ENCODE measurements at places on chromosomes 16 and 17.

GRCh38 chr16:22937169-22937568 lies 123.2 kb downstream of the HS3ST2 start:
- no peak for ATAC-seq

- ATAC-seq, result no peak
Measured at GRCh38 chr17:60049936-60050335, 28.8 kb downstream of the HEATR6 start.

DNA sequence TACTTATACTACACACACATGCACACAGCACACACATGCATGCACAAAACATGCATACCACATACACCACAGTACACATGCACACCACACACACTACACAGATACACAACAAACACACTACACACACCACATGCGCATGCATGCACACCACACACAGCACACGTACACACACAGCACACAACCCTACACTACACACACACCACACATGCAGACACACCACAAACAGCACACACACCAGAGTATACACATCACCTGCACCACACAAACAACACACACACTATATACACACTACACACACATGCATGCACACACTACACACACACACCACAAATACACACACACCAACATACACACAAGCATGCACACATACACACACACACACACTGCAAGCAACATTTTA lies 166.8 kb downstream of the AHSP start:
- no peak for ATAC-seq

DNA sequence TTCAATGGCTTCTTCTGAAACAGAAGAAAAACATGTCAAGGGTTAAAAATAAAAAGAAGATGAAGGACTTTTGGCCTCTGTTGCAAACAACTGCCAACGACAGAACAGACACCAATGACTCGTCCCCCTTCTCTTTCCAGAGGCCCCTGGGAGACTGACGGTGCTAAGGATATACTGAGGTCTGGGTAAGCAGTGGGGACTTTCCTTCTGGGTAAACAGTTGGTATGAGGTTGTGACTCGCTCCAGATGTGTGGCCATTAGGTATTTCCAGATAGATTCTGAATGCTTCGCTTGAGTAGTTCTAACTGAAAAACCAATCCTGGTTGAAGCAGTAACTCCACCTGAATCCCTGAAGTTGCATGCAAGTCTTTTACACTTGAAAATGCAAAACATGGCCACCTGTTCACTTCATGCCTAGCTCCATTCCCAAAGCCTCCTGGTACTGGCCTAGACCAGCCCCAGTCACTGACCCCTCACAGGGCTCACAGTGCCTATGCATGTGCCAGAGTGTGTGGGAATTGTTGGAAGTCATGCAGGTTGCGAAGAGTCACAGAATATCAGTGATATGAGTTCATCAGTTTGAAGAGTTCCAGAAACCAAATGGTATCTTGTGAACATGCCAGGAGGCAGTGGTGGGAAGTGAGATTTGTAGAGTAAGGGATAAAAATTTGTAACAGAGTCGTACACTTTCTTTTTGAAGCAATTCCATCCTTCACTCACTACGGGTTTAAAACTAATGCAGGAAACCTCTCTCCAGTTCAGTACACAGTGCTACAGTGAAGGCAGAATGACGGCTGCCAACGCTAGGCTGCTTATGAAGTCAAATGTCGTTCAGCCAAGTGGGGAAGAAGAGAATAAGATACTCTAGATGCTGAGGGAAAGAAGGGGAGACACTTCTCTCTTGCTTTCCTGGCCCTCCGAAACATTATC lies 217.8 kb downstream of the ZFHX3 start:
- no peak for ATAC-seq

DNA sequence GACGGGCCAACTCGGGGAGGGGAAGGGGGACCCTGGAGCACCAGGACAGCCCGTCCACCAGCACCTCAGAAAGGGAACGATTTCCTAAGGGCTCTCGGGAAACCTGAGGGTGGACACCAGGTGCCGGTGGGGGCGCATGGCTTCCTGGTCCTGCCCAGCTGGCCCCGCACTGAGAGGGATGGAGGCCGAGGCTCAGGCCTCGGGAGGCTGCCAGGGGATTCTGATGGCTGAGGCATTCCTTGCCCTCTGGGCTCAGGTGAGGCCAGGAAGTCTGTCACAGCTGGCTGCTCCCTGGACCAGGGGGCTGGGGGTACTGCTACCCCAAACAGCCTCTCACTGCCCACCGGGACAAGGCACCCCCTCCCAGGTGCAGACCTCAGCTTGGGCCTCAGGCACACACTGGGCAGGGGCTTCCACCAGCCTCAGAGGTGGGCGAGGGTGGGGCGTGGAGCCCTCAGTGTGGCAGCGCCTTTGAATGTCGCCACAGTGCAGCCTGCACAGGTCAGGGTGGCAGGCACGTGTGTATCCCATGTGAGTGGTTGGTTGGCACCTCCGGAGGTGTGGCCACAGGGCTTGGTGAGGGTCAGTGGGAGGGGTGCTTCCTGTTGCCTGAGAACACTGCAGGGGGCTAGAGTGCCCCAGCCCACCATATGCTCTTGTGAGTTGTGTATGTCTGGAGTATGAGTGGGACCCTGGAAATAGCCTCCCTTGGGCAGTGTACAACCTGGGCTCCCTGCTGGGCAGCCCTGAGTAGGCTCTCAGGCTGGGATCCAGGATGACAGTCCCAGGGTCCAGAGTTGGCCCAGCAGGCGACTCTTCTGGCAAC lies 3.9 kb upstream of the FSCN2 start:
- no peak for ATAC-seq

- ATAC-seq, result no peak
Measured at GRCh38 chr17:77798031-77798430, 160.5 kb upstream of the TNRC6C start.

- ATAC-seq, result no peak
Measured at GRCh38 chr17:35695613-35696012, 35.8 kb upstream of the RASL10B start.

DNA sequence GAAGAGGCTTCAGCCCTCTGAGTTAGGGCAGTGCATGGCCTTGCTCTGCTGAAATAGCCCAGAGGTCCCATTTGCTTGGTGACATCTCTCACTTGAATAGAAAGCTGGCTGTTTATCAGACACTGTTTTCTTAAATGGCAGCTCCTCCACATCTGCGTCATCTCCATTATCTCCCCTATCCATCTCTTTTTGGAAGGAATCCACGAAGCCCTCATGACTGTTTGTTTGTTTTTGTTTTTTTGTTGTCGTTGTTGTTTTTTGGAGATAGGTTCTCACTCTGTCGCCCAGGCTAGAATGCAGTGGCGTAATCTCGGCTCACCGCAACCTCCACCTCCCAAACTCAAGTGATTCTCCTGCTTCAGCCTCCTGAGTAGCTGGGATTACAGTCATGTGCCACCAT lies 16.6 kb downstream of the NAA60 start:
- no peak for ATAC-seq

DNA sequence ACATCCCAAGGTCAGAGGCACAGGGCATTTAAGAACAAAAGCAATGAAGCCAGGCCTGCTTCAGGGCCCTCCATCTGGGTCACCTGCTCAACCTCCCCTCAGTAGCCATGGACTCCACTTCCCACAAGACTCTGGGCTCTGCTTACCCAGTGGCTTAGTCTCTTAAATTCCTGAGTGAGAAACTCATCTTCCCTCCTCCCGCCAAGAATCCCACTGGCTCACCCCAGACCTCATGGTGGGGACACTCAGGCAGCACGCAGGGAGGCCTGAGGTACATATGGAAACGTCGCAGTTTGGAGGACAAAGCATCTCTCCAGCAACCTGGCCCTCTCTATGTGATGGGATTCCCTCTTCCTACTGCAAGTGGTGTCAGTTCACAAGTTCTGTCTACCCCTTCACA lies 326.7 kb upstream of the CDH5 start:
- ATAC-seq, result no peak

- ATAC-seq, result no peak
Measured at GRCh38 chr16:67552476-67552875, 9.8 kb upstream of the CTCF start.

GRCh38 chr17:4448197-4448980 lies 14.6 kb downstream of the SPNS3 start:
- ATAC-seq, result no peak

DNA sequence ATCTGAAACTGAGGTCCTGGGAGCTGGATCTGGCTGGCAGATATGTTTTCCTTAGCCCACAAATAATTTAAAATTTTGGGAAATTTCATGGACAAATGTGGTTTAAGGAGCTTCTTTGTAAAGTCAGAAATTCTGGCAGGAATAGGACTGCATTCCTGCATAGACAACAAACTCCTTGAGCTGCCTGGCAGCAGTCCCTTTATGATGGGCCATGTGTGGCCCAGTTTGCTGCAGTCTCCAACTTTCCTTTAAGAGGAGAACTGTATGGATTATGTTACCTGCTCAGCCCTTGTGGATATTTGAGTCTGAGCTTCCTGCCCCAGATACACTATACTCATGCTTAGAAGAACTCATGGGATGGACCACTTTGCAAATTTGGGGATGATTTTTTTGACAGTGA lies 48.5 kb upstream of the HS3ST2 start:
- ATAC-seq, result no peak

DNA sequence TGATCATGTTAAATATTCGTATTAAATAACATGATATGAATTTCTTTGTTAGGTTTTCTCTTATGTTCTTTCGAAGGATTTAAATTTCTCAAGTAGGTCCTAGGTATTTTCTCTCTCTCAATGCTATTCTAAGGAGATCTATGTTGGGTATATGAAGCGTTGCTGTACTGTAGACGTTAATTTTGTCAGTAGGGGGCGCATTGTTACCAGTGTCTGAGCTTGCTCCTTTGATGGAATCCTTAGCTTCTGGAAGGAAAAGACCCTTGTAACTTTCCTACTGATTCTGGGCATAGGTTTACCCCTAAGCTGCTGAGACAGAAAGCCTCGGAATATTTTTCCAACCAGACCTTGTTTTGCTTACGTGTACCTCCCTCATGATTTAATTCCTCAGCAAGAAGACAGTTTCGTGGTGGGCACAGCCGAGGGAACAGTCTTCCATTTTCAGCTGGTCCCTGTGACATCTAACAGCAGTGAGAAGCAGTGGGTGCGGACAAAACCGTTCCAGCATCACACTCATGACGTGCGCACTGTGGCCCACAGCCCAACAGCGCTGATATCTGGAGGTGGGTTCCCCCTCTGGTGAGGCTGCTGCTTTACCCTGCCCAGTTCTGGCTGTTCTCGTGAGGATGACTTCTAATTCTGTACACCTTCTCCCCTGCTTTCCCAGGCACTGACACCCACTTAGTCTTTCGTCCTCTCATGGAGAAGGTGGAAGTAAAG lies 17.9 kb downstream of the UTP4 start:
- ATAC-seq, result peak; percentile 55

- ATAC-seq, result no peak
Measured at GRCh38 chr17:19386974-19387920, at the start of gene MFAP4. Gene MFAP4, minus strand, starts transcription at chr17:19387190. Its CDS starts 35 bp downstream, at chr17:19387155.

- ATAC-seq, result no peak
Measured at GRCh38 chr17:82856361-82856760, 16.5 kb upstream of the ZNF750 start.

GRCh38 chr16:80614908-80615671 lies 74.3 kb downstream of the DYNLRB2 start:
- ATAC-seq, result no peak

- ATAC-seq, result no peak
Measured at GRCh38 chr17:34009912-34010311, 245.2 kb upstream of the CCL2 start.

- ATAC-seq, result no peak
Measured at GRCh38 chr16:3096362-3096761, 2.7 kb downstream of the ZSCAN10 start.

GRCh38 chr16:65083164-65083857 lies 38.6 kb downstream of the CDH11 start:
- no peak for ATAC-seq

- no peak for ATAC-seq
Measured at GRCh38 chr16:79943736-79944135, 343.2 kb upstream of the MAF start.

DNA sequence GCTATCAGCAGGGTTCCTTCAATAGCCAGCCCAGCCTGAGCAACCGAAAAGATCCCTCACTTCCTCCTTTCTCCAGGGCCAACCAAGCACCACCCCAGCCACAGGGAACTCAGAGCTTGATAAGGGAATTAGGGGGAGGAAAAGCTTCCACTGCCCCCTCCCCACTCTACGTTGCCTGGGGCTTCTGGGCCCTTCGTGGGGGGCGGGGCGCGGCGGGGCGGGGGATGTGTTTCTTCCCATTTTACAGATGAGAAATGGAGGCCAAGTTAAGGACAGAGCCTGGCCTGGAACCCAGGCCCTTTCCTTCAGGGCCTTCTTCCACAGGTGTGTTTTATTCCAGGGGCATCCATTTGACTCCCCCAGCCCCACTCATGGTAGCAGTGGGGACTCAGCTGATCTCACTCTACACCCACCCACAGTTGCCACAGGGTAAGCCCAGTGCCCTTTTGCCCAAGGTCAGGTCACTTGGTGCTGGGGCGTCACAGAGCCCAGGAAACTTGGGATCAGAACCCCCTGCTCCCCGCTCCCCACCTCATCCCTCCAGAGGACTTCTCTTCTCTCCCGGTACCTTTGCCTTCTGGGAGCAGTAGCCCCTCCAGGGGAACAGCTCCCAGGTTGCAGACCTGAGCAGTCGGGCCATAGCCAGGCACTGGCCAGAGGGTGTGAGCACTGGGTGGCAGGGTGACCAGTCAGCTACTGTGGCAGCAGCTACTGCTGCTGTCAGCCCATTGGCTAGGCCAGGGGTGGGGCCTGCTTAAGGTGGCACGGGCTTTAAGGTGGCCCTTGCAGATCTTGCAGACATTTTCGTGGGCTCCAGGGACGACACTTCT lies at the start of gene LDHD:
LDHD (minus strand) TSS at position 700 of the 830 bp plus-strand sequence; CDS start at position 640, 60 bp downstream.
- peak; percentile 64 for ATAC-seq

GRCh38 chr17:13984956-13985355 lies 84.3 kb upstream of the COX10 start:
- no peak for ATAC-seq

- ATAC-seq, result peak; percentile 58
Measured at GRCh38 chr16:30112197-30113030, 923 bp downstream of the GDPD3 start.

DNA sequence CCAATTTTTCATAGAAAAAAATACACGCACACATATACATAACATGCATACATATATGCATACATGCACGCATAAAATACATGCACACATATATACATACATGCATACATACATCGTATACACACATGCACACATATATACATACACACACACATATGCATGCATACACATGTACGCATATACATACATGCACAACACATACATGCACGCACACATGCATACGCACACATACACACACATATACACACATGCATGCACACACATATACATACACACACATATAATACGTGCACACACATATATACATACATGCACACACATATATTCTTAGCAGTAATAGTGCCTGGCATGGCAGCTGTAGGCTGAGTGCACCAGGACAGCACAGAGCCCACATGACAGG lies 24.9 kb downstream of the USP36 start:
- no peak for ATAC-seq
